GM23248 (cell line): ENCODE measurements at places on chromosomes 1 and 21.

GRCh38 chr1:197917805-197918651 lies 856 bp downstream of the LHX9 start:
- peak; percentile 56 for DNase-seq

GRCh38 chr1:223000632-223001031 lies 142.4 kb downstream of the TLR5 start:
- DNase-seq = no peak

GRCh38 chr1:190049314-190049713 lies 428.4 kb downstream of the BRINP3 start:
- no peak for DNase-seq

DNA sequence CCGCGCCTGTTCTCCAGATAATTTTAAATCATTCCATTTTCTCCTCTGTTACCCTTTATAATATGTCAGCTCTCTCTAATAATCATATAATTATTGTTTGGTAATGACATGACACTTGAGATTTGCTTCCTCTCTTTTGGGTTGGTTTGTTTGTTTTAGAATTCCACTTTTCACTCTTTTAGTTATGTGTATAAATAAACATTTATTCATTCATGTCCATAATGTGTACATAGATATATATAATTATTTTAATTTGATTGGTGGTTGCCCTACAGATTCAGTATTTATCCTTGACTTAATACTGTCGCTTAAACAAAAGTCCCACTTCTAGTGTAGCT lies 93.4 kb upstream of the FMN2 start:
- DNase-seq = no peak

- DNase-seq = no peak
These were observed 5.7 kb downstream of the PER3 start for GRCh38 chr1:7789828-7790227.

GRCh38 chr1:42734201-42735035 lies 5.6 kb downstream of the CLDN19 start:
- DNase-seq = no peak

DNA sequence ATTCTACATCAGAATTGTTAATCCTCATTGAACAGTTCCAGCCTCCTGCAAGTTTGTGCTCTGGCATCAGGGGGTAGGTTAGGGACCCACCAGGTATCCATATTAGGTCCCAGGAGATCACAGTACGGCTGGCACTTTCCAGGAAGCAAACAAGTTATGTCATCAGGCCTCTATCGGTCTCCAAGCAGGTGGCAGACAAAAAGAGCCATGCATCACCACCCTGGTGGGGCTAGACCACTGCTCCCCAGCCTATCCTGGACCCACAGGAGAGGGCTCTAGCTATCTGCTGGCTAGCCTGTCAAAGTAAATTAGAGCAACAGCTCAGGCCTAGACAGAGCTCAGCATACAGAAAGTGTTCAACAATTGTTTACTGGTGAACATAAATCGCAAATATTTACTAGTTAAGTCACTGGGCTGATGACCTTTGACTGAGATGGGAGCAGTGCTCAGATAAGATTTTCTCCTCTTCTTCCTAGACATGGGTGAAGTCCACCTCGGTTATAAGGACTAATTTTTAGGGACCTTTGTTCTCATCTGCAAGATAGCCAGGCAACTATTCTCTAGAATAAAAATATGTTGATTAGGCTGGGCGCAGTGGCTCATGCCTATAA lies 6.4 kb downstream of the NUAK2 start:
- DNase-seq = no peak

DNA sequence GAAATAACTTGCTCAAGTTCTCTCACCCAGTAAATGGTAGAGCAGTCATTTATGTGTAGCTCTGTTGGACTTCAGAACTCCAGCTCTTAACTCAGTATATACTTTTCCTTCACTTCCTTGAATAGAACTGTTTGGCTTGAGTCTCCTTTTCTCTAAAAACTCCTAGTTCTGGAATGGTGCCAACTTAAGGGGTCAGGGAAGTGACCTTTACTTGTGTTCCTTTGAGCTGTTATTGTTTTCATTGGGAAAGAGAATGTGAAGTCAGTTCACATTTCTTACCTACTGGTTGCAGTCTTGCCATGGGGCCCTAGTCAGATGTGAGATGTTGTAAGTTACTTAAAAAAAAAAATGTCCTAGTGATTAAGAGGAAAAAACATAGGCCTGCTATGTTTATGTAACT lies 77.0 kb upstream of the MACF1 start:
- peak; percentile 39 for DNase-seq

DNA sequence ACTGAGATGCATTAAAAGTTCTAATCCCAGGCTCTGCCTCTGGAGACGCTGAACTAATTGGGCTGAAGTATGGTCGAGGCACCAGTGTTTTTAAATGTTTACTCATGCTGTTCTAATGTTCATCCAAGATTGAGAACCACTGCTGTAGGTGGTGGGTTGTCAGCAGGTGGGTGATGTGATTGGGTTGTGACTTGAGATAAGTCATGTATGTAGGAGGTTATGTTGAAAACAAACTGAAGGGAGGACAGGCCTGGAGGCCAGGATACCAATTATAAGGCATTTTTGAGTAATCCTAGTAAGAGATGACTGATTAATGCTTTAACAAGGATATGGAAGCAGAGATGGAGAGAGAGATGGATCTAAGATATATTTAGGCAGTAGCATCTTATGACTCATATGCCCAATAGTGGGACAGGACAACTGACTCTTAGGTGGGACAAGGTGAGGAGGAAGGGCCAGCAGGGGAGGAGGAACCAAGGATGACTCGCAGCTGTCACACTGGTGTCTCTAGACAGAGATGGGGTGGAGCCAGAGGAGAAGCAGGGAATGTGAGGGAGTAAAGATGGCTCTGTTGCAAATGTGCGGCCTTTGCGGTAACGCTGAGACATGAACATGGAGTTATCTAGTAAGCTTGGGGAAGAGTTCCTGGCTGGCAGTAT lies 29.3 kb downstream of the RAB4A start:
- no peak for DNase-seq

DNA sequence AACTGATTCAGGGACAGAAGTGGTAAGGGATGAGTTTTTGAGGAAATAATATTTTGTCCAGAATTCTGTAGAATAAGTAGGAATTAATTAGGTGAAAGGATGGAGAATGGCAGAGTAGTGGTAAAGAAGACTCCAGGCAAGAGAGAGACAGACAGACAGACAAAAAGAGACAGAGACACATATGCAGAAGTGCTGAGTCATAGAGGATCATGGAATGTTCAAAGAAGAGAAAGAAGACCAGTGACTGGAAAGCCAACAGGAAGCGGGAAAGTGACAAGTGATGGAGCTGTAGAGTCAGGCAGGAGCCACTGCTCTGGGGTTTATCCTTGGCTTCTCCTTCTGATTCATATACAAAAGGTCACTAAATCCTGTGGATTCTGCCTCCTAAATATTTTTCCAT lies 85.9 kb downstream of the UROD start:
- peak; percentile 12 for DNase-seq

- DNase-seq = no peak
These were observed 161.3 kb upstream of the KCNJ6 start for GRCh38 chr21:38077569-38077968.

DNA sequence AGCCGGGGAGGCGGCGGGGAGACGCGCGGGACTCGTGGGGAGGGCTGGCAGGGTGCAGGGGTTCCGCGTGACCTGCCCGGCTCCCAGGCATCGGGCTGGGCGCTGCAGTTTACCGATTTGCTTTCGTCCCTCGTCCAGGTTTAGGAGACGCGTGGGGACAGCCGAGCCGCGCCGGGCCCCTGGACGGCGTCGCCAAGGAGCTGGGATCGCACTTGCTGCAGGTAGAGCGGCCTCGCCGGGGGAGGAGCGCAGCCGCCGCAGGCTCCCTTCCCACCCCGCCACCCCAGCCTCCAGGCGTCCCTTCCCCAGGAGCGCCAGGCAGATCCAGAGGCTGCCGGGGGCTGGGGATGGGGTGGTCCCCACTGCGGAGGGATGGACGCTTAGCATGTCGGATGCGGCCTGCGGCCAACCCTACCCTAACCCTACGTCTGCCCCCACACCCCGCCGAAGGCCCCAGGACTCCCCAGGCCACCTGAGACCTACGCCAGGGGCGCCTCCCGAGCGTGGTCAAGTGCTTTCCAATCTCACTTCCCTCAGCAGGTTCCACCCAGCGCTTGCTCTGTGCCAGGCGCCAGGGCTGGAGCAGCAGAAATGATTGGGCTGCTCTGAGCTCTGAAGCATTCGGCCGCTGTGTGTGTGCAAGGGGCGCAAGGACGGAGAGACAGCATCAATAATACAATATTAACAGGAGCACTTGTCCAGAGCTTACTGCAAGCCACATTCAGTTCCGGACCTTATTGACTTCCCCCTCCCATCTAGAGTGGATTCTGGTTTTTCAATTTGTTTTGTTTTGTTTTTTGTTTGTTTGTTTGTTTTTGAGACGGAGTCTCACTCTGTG lies 10.3 kb downstream of the SIM2 start:
- no peak for DNase-seq

DNA sequence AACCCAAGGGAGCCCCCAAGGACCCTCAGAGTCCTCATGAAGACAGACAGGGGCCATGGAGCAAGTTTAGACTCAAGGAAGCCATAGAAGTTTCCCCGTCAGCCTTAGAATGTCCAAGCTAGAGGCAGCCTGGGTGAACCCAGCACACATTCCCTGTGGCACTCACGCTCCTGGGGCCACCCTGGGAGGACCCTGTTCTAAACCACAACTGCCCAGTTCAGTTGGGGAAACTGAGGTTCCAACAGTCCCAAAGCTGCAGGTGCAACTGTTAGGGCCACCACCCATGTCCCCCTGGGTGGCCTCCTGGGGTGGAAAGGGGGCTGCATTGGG lies 9.3 kb downstream of the WNT3A start:
- no peak for DNase-seq

GRCh38 chr1:39076127-39076798 lies 50.1 kb downstream of the NDUFS5 start:
- peak; percentile 68 for DNase-seq

- peak; percentile 88 for DNase-seq
These were observed 1.4 kb downstream of the BCL10 start for GRCh38 chr1:85274969-85275453.

DNA sequence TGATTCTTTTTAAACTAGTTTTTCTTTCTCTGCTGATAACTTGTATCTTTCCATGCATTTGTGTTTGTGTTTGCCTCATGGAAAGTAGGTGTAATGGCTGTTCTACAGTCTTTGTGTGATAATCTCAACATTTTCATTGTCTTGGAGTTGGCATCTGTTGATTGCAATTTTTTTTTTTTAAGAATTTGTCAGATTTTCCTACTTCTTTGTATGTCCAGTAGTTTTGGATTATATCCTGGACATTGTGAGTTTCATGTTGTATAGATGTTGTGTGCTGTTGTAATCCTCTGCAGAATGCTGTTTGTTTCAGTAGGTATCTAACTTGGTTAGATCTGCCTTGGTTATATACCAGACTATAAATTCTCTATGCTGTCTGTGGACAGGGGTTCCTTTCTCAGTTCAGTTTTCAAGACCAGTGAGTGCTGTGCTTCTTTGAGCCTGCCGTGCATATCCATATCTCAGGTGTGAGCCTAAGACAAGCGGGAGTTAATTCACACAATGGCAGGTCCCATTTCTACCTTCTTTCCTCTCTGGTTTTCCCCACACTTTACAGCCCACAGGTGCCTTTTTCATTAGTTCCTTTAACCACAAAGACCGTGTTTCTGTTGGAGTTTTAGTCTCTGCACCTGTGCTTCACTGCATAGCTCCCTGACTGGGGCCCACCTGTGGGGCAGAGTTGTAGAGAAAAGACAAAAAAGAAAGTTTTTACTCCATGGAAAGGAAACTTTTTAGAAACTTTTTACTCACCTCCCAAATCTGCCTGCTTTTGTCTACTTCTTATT lies 69.9 kb downstream of the ITSN1 start:
- no peak for DNase-seq

DNA sequence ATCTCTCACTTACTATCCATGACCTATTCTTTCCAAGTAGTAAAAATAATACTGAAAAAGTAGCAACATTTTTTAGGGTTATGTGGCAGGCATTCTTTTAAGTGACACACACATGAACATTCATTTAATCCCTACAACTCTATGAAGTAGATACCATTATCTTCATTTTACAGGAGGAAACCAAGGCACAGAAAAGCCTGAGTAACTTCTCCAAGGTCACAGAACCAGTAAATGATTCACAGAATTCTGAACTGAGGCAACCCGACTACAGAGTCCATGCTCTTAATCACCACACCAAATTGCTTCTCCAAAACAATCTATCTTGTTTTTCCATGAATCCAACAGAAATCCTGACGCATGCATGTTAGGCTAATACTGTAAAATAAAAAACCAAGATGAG lies 17.5 kb downstream of the FUBP1 start:
- DNase-seq = no peak

- peak; percentile 51 for DNase-seq
These were observed 569 bp upstream of the DAB1 start for GRCh38 chr1:57424231-57425027.

- DNase-seq = no peak
These were observed 33.0 kb upstream of the GJB5 start for GRCh38 chr1:34721646-34722355.

GRCh38 chr1:197252973-197253372 lies 15.1 kb upstream of the CRB1 start:
- DNase-seq = no peak

GRCh38 chr1:76291191-76291590 lies 216.6 kb downstream of the ST6GALNAC3 start:
- DNase-seq = peak; percentile 11

DNA sequence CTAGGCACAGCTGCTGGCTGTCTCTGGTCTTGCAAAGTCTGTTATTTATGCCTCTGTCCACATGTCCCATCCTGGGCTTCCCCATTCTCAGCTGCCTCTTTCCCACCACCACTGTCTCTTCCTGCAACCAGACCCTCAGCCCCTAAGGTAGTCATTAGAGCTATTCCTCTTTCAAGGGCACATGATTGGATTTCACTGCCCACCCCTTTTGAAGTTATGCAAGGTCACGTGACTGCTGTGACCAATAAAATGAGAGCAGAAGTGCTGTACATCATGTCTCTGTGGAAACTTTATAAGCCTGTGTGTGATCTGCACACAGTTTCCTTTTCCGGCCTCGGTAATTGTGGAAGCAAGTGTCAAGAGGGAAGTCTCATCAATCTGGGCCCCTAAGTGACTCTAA lies 136.6 kb upstream of the HMGB4 start:
- DNase-seq = no peak

- DNase-seq = no peak
These were observed 67.5 kb upstream of the ACOT11 start for GRCh38 chr1:54480525-54480848.

GRCh38 chr1:46221749-46222148 lies 18.6 kb downstream of the LURAP1 start:
- DNase-seq = no peak

- no peak for DNase-seq
These were observed 187.7 kb upstream of the CACYBP start for GRCh38 chr1:174812016-174812415.

GRCh38 chr1:151864411-151864810 lies 10.9 kb upstream of the THEM5 start:
- no peak for DNase-seq

- peak; percentile 18 for DNase-seq
These were observed 876 bp downstream of the MOB3C start for GRCh38 chr1:46615735-46616134.
